Sciatic nerve (tissue), 2 donors: ENCODE measurements at places on chromosomes 2 and 18.

GRCh38 chr2:137050949-137051348 is 285.6 kb downstream of the THSD7B start:
- no peak for DNase-seq

DNA sequence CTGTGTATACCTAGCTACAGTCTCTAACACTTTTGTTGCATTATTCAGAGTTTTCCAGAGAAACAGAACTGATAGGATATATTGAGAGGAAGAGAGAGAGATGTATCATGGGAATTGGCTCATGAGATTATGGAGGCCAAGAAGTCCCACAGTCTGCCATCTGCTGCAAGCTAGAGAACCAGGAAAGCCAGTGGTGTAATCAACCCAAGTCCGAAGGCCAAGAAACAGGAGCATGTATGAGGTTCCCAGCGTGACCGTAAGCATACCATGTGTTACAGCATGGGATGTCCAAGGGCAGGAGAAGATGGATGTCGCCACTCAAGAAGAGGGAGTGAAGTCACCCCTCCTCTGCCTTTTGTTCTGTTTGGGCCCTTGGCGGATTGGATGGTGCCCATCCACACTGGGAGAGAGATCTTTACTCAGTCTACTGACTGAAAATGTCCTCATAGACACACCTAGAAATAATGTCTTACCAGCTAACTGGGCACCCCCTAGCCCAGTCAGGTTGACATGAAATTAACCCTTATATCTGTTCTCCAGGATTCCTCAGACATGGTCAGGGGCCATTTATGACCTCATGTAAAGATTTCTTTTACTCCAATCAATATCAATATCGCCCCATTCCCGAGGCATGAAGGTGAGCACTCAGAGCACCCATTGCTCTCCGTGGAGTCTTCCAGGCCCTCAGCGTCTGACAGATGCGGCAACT is 179.6 kb downstream of the CTIF start:
- DNase-seq = no peak

DNA sequence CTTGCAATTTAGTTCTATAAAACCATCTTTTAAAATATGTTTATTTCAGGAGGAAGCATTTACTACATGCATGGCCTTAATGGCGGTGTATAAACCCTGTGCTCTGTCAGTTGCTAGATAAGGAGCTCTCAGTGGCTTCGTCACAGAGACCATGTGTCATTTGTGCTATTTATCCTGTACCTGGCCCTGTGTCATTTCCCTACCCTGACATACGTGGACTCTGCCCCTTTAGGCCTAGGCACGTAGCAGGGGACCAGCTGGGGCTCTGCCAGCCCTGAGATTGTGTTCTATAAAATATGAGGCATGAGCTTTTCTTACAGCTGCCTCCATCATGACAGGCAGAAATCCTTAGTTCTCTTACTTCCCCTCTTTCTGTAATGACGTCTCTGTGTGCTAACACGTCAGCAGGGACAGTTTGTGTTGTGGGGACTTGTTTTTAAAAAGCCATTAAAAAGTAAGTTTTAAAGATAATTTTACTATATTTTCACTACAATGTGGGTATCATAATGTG is 88.0 kb downstream of the ITGB1BP1 start:
- no peak for DNase-seq

DNA sequence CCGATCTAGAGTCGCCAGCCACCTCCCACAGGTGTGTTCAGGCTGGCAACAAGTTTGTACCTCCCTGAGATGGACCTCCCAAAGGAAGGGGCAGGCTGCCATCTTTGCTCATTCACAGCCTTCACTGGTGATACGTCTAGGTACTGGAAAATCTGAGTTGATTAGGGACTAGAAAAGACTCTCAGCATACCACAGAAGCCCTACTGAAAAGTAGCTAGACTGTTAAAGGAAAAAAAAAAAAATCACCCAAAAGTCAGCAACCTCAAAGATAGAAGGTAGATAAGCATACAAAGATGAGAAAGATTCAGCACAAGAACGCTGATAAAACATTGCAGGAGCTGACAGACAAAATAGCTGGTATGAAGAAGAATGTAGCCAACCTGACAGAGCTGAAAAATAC is 128.6 kb upstream of the WDR75 start:
- DNase-seq = no peak

- no peak for DNase-seq
Measured at GRCh38 chr18:47317824-47318508, 66.5 kb upstream of the SKOR2 start.

DNA sequence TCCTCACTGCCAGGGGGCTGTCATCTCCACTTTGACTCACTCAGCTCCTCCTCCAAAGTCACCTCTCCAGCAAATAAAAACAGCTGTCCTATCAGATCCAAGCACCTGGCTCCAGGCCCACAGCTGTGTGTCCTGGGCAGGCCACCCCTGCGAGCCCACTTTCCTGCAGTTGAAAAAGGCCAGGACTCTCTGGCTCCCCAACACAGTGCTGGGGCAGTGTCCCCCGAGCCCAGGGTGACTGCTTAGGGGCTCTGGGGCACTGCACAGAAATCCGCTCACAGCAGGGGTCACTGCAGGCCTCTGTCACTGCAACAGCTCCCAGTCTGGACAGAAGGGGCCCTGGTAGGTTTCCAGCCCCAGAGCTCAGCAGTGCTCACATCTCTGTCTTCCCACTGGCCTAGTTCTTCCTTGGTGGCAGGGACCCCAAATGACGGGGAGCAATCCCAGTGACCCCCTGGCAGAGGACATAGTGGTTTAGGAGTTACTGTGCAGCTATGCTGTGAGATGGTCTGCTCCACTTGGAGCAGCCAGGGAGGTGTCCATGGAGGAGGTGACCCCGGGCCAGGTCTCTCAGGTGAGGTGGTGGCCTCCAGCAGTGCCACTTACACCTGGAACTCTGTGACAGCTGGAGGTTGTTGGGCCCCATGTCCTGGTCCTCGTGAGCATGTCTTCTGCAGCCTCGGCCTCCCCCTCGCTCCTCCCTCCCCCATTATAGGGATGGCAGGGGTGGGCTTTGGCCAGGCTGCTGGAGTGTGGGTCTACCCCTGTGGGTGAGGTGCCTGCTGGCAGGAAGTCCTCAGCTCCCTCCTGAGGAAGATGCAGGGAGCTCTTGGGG is 35.5 kb downstream of the HS6ST1 start:
- no peak for DNase-seq

DNA sequence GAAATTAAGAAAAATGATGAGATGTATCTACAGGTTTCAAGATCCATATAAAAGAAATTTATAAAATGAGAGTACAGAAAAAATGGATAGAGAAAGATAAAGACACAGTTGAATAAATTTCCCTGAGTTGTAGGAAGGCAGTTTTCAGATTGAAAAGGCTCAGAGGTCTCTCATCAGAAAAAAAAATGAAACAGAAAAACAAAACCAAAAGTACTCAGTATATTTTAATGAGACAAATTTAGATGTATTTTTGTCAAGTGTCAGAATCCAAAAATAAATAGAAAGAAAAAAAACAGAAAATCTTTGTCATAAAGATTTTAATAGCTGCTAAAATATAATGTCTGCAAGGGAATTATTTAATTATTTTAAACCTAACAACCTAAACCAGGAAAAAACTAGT is 520.5 kb downstream of the KCNJ3 start:
- DNase-seq = no peak

DNA sequence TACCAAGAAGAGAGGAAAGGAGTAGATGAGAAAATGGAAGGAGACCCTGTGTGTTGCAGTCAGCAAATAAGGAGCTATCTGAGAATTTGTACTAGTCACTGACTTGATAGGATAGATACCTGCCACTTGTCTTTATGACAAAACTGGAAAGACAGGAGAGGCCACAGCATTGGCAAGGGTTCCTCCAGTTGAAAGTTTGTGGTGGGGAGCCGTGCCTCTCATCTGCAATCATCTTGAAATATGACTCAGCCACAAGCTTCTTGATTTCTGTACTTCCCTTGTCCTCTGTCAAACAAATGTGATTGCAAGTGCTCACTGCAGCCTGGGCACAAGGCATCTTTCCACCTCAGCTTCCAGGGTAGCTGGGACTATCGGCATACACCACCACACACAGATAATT is 99.1 kb downstream of the GREB1L start:
- DNase-seq = no peak

DNA sequence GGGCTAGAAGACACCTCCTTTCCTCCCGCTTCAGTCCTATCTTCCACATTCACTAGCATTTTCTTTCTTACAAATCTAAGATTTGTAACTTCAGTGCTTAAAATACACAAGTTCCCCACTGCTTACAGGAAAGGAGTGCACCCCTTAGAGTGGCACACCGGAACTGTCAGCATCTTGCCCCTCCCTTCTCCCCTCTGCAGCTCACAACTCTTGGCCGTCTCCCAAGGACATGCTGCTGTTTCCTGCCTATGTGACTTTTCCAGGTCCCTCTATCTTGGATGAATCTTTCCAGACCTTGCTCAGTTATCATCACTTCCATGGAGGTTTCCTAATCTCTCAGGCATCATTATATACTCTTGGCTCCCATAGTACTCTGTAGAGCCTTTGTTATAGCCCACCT is 334.8 kb downstream of the CELF4 start:
- DNase-seq = no peak

GRCh38 chr2:188291617-188292347 is at the start of gene GULP1:
Gene GULP1 (plus strand): TSS chr2:188291874. CDS start chr2:188477703, 185,829 bp downstream.
- peak; percentile 87 for DNase-seq

GRCh38 chr18:22822841-22823508 is 110.2 kb upstream of the RBBP8 start:
- DNase-seq = no peak

DNA sequence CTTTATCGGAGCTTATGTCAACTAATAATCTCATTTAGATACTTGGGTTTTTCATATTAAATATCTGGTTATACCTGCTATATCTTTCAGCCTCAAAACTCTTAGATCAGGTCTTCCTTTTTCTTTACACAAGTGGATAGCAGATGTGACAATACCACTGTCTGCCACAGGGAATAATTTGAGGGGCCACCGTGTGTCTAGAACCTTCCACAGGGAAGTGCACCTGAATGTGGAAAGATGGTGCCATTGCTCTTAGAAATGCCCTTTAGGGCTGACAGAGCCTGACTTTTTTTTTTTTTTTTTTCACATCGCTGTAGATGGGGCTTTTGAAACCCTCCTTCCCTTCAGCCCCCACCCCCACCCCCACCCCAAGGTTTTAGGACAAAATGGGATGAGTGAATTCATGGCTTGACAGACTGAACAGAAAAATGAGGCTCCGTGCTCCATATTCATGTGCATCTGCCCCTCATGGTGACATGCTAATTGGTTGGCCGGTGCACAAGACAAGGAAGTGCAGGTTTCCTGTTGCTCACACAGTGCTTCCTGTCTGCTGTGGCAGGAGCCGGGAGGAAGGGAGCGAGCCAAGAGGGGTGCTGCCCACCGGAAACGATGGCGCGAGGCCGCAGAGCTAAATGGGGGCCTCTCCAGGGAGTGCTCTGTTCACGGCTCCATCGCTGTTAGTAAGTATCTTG is 246.0 kb downstream of the LDLRAD4 start:
- DNase-seq = peak; percentile 65

GRCh38 chr18:78738076-78738690 is 241.4 kb upstream of the SALL3 start:
- peak; percentile 19 for DNase-seq

GRCh38 chr2:172261292-172261691 is 158.6 kb upstream of the DLX2 start:
- DNase-seq = no peak

GRCh38 chr2:105917688-105918087 is 173.0 kb downstream of the NCK2 start:
- DNase-seq = no peak

GRCh38 chr2:226799976-226800940 is 638 bp upstream of the IRS1 start:
- DNase-seq = peak; percentile 75

DNA sequence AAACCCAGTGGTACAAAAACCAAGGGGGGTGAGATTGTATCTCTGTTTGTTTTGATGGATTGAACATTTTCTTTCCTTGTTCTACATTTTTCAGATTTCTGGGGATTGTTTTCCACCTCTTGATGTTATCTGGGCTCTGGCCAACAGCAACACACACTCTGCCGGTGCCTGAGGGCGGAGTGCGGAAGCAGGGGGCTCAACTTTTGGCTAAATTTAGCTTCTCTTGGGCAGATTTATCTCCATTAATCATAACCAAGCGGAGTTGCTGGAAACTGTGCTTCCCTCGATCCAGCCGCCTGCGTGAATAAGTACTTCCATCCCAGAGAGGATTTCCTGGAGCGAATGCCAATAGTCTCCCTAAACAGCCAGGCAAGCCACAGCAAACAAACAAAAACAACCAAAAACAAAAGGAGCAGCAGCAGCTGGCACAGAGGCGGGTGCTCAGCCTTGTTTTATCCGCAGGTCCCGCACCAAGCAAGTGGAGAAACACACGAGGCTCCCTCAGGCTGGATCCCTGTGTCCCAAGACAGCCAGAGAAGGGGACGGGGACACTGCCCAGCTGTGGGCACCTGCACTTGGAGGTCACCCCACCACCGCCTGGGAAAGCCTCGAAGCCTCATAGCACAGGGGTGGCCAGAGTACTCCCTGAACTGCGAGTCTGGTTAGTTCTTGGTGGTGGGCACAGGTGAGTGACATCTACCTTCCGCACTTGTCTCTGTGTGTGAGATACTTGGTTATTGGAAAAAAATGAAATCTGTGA is 143.4 kb downstream of the NDUFA10 start:
- DNase-seq = peak; percentile 60

DNA sequence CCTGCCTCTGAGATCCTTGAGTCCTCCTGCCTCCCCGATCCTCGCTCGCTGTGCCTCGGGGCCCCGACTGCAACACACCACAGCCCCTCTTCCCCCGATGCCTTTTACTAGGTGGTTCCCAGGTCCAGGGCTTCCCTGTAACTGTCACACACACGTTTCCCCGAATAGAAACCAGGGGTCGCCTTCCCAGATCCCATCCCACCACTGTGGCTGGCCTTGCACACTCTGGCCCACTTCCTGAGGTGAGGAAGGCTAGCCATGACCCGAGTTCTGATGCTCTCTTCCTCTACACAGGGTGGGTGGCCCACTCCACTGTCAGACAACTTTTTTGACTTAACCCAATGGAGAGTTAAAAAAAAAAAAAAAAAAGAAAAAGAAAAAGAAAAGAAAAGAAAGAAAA is 139.6 kb upstream of the ASB18 start:
- no peak for DNase-seq

DNA sequence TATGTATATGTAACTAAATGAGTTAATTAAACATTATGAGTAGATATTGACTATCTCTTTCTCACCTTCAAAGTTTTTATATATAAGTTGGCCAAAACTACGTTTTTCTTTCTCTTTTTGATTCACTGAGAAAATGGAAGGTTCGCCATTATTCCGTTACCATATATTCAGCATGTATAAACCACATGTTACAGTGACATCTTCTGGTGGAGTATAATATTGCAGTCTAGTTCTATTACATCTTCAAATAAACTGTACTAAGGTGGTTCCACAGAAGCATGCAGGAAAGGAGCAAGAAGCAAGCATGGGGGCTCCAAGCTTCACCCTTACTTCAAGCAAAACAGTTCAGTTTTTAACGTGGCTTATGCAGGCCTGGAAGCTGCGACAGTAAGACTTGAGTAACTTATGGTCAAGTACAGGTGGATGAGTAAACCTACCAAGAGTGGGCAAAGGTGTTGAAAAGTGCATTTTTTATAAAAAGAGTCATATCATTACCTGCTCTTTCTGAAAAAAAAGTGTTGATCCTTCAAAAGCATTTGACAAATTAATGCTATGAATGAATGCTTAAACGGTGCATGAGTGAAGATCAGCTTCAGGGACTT is 129.8 kb upstream of the RAB6C start:
- no peak for DNase-seq
